NCI-H1092 treated with DMSO at 0.1 percent for 48 hours (cell line): ENCODE measurements at places on chromosomes 2 and 18.

DNA sequence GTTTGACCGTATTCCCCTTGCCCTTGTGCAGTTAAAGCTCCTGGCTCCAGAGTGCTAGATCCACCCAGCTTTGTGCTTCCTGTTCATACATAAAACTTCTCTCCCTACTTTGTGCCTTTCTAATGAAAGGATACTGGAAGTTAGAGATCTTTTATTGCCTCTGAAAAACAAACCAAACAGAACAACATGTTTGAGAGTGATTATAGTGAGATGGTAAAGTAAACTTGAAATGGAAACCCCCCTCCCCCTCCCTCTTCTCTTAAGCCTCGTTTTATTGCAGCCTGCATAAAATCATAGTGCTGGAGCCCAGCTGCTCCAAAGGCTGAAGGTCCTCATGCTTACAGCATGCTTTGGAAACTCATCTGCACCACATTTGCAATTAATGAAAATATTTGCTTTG lies 125.1 kb downstream of the TANC1 start:
- no peak for DNase-seq

- DNase-seq: no peak
These were observed 319.0 kb upstream of the CHAC2 start for GRCh38 chr2:53448591-53448990.

DNA sequence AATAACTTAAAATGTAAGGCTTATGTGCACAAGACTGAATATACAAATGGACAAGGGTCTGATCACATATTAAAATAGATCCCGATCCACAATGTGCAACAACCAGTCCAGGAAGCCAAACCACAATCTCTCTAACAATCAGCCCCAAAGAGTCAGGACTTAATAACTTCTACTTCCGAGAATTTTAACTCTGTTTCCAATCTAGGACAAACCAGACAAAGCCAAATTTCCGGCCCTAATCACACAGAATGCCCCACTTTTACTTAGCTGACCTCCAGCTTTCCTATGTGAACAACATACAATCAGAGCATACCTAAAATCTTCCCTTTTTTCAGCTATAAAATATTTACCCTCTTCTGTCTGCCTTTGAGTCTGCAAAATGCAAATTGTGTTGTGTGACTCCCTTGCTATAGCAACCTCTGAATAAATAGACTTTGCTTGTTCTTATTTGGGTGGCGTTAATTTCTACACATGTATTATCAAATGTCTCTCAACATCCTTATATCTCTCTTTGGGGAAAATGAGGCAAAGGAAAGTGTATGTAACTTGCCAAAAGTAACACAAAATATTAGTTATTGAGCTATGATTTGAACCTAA lies 381.9 kb upstream of the MC4R start:
- DNase-seq: no peak

DNA sequence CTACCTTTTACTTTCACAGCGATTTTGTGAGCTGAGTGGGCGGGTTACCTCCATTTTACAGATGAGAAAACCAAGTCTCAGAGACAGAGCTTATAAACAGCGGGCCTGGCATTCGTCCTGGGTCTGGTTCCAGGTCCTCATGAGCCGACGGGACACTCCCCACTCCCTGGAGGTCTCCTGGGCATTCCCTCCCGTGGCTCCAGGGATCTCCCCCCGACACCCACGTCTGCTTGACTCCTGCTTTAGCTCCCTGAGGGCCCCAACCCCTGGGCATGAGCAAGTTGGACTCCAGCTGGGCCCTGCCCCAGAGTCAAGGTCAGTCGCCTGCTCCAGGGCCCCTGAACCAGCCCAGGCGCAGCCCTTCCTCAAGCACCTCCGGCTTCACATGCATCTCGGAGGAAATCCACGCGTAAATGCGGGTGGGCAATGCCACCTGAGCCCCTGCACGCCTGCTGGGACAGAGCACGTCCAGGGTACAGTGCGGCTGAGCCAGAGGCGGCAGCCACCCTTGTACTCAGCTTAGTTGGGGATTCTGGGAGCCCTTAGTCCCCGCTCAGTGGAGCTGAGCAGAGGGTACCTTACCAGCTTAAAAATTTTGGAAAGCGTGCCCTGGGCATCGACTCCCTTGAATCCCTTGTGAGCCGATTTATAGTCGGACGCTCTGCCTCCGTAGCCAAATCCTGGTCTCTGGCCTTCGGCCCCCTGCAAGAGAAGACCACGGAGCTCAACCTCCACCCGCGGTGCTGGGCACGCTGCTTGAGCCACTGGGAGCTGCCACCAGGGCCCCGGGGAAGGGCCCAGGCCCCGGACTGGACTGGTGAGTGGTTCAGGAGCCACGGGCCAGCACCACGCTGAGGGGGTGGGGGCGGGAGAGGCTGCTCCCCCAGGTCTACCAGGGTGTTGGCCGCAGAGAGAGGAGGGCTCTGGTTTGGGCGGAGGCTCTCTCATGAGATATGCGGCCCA lies 148.1 kb downstream of the MBP start:
- DNase-seq: no peak

DNA sequence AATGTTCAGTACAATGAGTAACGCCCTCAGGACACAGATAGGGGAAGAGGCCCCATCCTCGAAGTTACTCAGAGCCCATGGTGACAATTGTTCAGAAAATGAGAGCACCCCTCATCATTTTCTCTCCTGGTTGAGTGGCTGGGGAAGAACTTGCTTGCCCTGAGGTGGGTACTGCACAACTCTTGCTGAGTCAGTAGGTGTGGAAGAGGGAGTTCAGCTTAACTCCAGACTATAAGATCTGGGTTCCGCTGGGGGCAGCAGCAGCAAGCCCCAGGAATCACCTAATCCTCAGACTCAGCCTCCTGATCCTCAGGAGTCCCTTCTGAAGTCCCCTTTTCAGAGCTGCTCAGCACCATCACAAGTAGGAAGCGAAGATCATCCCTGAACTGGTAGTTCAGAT lies 123.7 kb downstream of the PIEZO2 start:
- DNase-seq: no peak

DNA sequence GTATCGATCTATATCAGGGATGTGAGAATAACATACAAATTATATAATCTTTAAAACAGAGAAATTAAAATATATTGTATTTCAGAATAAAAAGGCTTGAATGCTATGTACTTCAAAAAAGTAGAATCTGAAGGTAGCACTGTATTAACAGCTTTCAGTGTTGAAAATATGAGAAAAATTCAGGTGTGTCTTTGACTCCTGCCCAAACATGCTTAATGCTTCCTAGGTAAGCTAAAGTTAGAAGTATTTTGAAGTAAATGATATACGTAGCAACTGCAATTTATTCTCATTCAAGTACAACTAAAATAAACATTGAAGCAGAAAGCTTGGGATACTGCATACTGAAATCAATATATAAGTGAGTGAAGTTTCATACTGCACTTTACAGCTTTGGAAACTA lies 1082.0 kb upstream of the ACVR2A start:
- no peak for DNase-seq

GRCh38 chr2:11701751-11702301 lies 31.8 kb upstream of the NTSR2 start:
- DNase-seq: no peak

DNA sequence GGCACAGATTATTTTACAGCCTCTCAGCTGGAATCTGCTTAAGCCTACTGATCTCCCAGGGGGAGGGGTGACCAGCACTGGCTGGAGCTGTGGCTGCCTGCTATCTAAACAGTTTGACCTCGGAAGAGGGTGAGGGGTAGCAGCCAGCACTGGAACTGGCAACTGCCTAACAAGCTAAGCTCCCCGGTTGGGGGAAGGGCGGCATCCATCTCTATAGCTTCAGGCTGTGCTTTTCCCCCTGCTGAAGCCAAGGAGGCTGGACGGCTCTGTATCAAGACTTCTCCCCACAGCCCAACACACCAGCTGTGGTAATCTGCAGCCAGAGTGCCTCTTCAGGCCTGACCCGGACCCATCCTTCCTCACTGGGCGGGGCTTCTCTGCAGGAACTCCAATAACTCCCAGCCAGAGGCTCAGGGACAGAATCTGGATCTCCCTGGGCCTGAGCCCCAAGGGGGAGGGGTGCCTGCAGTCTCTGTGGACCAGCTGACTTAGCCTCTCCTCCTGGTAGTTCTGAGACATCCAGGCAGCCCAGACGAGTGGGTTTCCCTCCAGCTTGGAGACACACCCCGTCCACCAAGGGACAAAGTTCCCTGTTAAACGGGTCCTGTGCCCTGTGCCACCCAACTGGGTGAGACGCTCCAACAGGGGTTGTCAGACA lies 560.2 kb downstream of the LRP1B start:
- DNase-seq: no peak

GRCh38 chr2:62406573-62407043 lies 99.4 kb downstream of the TMEM17 start:
- DNase-seq: no peak

GRCh38 chr2:5482929-5483331 lies 209.3 kb upstream of the SOX11 start:
- peak; percentile 18 for DNase-seq
